MV-4-11 (cell line): ENCODE measurements at places on chromosomes 3 and 15.

- DNase-seq, result no peak
These were observed 16.9 kb upstream of the KNG1 start for GRCh38 chr3:186700267-186700666.

DNA sequence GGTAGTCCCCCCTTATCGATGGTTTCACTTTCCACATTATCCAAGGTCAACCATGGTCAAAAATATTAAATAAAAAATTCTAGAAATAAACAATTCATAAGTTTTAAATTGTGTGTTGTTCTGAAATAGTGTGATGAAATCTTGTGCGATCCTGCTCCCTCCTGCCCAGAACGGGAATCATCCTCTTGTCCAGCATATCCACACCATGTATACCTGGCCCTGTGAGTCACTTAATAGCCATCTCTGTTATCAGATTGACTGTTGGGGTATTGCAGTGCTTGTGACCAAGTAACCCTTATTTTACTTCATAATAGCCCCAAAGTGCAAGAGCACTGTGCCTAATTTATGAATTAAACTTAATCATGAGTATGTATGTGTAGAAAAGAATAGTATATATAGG, 19.1 kb downstream of the FAM81A start:
- DNase-seq, result no peak

GRCh38 chr15:60757831-60758570, 279.1 kb upstream of the ICE2 start:
- DNase-seq, result no peak

DNA sequence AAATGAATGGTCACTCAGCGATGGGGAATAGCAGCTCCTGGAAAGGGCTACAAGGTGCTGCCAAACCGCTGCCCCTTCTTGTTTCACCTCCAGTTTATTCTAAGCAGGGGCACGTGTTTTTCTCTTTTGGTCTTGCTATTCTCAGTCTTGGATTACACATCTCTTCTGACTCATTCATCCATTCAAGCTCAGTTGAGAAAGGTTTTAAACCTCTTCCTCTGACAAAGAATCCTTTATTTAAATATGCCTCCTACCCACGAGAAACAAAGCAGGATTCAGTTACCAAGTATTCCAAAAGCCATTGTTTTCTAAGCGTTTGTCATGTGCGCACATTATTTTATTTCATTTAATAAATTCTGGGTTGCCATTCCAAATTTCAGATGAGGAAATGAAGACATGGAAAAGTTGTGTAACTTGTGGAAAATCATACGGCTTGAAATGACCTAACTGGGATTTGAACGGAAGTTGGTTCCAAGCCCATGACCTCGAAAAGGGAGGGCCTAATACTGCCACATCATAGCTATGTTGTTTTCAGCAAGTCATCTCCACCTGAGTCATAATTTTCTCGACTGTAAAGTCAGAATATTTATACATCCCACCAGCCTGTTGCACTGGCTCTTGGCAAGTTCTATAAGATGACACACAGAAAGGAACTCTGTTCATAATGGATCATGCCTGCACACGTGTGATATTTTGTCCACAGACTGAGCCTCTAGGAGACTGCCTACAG, 292.0 kb upstream of the SLCO3A1 start:
- peak; percentile 50 for DNase-seq

DNA sequence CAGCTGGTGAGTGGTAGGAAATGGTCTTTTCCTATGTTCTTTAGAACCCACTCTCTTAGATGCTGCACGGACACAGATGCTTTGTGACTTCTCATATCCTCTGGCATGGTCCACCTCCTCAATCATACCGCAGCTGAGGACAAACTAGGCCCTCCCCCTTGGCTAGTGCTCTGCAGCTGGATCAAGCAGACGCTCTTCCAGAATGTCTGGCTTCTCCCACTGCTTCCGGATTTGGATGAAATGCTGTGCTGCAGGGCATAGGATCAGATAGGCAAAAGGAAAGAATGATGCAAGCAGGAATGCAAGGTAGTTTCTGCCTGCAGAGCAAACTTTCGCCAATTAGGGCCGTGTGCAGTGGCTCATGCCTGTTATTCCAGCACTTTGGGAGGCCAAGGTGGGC, 75.7 kb upstream of the SLC4A7 start:
- no peak for DNase-seq

DNA sequence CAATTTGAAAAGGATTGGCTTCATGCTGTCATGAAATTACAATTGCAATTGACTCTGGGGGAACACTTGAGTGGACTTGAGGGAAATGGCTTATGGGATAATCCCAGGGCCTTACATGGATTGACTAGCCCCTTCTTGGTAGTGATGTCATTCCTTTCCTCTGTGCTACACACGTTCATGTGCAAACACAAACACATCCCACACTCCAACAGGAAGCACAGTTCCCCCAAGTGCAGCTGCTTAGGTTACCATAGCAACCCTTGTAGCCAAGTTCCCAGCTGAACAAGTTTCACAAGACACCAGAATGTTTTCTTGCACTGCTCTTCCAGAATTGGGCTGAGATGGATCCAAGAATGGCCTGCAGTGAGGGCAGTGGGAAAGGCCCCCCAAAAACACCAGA, 217.0 kb downstream of the ZNF621 start:
- peak; percentile 82 for DNase-seq

- no peak for DNase-seq
These were observed 3.4 kb downstream of the ZBTB47 start for GRCh38 chr3:42656680-42657610.
